ENCODE measurements at places on chromosomes 7 and 10. TPM values are rescaled to one million over a fixed set of nuclear protein-coding genes. Genes with fewer than 3 reads are reported as not detected.

- DNase-seq: no peak
Measured at GRCh38 chr7:93821463-93821862, 69.1 kb downstream of the TFPI2 start.

GRCh38 chr10:511101-511848 is 178.2 kb downstream of the DIP2C start:
- peak; percentile 94 for DNase-seq

- DNase-seq: no peak
Measured at GRCh38 chr7:24913801-24914464, 66.0 kb downstream of the OSBPL3 start.

- DNase-seq: no peak
Measured at GRCh38 chr7:82200601-82201000, 243.0 kb downstream of the CACNA2D1 start.

DNA sequence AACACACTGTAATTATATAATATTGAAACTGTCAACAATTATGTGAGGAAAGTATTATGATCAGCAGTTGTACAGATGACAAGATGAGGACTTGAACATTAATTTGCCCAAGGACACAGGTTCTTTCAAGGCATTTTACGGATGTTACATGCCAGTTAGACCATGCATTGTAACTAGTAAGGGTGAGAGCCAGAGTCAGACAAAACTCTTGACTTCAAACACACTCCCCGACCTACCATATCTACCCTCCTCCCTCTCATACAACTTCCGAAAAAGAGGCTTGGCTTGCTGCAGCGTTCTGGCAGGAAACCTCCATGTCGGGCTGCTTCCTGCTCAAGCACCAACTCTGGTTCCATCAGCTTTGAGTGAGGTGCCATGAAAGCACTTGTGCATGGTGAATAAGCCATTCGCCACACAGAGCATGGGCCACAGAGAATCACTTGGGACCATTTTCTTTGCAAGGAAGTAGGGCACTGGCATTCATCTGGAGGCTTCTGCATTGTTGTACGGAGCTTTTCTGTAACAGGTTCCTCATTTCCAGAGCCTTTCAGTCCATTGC is 53.2 kb downstream of the FOXI2 start:
- no peak for DNase-seq

DNAJC2 gene
- total RNA-seq: 34.4 TPM

APBB1IP gene
- total RNA-seq: not detected

TMEM184A gene
- 2.8 TPM for total RNA-seq

DNA sequence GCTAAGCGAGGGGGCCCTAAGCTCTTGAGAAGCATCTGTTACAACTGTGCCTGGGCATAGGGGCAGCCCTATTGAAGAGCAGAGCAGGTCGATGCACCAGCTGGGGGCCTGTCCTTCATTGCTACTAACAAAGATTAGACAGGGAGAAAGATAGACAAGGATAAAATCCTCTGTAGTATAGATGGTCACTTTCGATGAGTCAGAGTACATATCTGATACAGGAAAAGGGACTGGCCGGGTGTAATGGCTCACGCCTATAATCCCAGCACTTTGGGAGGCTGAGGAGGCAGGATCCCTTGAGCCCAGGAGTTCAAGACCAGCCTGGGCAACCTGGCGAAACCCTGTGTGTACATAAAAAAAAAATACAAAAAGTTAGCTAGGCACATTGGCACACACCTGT is 13.6 kb downstream of the OPTN start:
- no peak for DNase-seq

GRCh38 chr10:132115732-132116131 is 50.0 kb downstream of the JAKMIP3 start:
- peak; percentile 34 for DNase-seq

- peak; percentile 55 for DNase-seq
Measured at GRCh38 chr10:116748041-116748440, 5.7 kb upstream of the HSPA12A start.

- no peak for DNase-seq
Measured at GRCh38 chr7:50957431-50957830, 174.7 kb upstream of the GRB10 start.

- no peak for DNase-seq
Measured at GRCh38 chr7:133165001-133165400, 83.1 kb upstream of the CHCHD3 start.

ACTR3C gene
- 0.32 TPM for total RNA-seq

UPK3BL2 gene
- 1.9 TPM for total RNA-seq

CPA1 gene
- 6.5 TPM for total RNA-seq

DNA sequence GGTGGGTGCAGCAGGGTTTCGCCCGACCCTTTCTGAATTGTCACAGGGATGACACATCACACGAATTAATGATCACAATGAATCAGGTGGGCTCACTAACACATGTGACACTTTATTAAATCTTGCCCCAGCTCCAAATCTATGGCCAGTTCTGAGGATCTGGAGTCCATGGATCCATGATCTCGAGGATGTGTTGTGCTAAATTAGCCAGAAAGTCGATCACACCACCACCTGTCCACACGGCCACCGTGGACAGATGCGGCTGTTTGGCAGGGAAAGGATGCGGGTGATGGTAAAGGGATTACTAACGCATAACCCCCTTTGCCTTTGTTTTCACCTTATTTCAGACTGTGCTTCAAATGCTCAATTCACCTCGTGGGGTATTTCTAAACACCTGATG is 96.4 kb downstream of the COBL start:
- DNase-seq: no peak

DNA sequence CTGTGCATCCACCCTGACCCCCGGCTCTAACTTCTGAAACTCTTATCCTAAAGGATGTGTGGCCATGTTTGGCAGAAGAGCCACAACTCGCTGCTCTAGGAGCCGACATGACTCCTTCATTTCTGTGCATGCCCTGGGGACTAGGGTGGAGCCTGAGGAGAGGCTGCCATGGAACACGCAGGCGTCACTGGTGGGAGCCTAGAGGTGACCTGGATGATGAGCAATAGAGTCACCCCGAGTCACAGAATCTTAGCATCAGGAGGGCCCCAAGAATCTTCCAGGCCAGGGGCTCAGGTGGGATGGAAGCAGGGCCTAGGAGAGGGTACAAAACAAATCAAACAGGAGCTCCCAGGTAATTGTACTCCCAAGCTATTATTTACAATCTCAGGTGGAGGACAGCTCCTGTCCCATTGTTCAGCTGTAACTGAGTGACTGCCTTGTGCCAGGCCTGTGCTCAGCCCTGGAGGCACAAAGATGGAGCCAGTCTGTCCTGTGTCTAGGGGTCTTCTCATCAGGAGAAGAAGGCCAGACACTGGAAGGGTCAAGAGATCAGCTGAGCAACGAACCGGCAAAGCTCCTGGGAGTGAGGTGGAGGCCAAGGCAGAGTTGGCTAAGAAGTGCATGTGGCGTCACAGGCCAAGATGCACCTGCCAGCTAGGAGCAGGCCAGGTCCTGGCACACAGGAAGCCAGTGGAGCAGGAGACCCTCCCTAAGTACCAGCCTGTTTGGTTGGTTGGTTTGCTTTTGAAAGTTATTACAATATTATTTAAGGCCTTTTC is 5.8 kb upstream of the ZNF22 start:
- DNase-seq: peak; percentile 24

DNA sequence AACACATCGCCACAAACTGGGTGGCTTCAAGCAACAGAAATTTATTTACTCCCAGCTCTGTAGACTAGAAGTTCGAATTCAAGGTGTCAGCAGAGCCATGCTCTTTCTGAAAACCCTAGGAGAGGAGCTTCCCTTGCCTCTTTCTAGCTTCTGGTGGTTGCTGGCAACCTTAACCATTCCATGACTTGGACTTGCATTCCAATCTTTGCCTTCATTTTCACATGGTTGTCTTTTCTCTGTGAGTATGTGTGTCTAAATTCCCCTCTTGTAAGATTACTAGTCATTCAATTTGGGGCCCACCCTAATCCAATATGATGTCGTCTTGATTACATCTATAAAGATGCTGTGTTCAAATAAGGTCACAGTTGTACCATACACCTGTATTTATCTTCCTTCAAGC is 65.9 kb upstream of the PRKG1 start:
- DNase-seq: no peak

GPR37 gene
- 0.62 TPM for total RNA-seq

DNA sequence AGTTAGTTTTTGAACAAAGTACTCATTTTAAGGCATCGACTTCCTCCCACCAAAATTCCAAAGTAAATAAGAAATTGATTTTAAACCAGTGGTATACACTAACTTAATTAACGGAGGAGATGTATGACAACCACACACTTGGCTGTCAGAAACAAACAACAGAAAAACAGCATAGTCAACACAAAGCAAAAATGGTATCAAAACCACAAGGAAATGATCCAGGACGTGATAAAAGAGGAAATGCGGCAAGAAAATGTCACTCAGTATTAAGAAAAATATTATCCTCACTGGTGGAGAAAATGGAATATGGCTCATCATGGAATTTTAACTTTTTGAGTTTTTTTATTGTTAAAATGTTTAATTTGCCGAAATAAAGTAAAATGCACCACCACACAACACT is 17.5 kb downstream of the KIAA1549 start:
- no peak for DNase-seq

DNA sequence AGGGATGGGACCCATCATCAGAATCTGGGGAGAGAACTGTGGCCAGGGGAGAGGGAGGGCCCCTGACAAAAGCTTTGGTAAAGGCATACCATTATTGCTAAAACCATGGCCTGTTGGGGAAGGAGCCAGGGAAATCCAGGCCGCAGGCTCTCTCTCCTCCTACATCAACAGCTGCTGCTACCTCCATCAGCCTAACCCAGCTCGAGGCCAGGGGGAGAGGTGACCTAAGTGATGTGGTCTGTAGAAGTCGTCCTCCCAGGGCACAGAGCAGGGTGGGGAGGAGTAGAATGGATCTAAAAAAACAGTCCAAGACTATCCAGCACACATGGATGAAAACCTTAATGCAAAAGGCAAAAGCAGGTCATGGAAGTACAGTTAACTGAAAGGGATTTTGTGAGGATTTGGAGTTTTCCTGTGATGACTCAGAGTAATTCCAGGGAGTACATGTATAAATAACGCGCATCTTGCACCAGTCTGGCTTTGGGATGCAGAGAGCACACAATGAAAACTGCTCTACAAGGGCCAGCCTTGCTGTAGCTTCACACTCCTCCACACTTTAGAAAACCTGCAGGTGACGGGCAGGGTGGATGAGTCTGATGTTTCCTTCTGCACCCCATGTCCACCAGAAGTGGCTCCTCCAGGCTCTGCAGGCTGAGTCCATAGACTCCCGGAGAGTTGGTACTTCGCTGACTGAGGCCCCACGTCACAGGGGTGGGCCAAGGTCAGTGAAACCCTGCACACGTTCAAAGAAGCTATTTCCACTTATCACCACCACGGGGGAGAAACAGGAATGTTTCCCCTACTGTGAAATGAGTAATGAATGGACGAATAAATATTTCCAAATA is 38.5 kb upstream of the MSMB start:
- DNase-seq: no peak

- no peak for DNase-seq
Measured at GRCh38 chr7:12315049-12315448, 88.6 kb downstream of the VWDE start.

DNA sequence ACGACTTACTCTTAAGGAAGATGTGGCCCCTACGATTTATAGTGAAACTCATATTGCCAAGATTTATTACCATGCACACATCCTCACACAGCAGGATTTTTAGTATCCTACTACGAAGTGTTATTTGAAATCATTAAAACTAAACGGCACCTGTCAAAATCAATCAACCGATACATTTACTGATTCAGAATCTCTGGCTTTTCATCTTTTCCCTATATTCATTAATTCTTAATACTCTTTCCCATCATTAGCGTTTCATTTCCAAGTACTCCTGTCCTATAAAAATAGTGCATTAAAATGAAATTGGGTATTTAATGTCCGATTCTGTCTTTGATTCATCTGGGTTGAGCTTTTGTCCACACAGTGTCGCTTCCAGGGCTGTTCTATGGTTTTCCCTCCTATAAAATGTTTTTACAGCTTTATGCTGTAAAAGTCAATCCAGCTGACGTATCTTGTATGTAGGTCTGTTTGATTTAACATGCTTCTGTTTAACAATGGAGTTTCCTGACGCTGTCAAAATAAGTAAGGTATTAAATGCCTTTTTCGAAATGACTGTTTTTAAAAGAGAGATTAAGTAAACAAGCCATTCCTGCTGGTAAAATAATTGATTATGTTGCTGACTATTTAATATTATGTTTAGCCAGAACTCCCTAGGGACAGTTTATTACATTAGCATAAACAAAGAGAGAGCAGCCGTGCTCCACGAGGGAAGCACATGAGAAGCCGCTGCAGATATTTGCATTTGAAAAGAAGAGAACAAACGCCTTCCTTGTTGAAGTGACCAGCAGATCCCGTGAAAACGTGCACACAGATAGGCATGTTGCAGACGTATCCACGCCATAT is 22.3 kb upstream of the SFMBT2 start:
- DNase-seq: no peak

RBP3 gene
- total RNA-seq: not detected

GRCh38 chr10:14173706-14174594 is 156.8 kb downstream of the FRMD4A start:
- DNase-seq: peak; percentile 47

TSPAN33 gene
- 153 TPM for total RNA-seq

GRCh38 chr10:91198781-91199180 is 21.7 kb upstream of the PCGF5 start:
- DNase-seq: peak; percentile 47

DNA sequence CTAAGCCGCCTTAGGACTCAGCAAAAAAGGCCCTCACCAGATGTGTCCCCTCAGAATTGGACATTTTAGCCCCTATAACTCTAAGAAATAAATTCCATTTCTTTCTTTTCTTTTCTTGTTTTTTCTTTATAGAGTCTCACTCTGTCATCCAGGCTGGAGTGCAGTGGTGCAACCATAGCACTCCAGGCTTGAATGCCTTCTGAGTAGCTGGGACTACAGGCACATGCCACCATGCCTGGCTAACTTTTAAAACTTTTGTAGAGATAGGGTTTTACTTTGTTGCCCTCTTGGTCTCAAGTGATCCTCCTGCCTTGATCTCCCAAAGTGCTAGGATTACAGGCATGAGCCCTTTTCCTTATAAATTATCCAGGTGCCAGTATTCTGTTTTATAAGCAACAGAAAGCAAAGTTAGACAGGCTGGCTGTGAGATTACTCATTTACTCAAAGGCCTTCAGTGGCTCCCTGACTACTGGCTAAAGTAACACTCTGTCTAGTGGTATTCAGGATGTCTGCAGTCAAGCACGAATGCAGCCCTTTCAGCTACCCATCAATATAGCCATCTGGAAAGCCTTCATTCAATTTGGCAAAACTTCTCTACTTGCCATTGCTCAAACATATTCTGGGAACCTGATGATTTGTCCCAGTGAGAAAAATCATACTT is 128.6 kb downstream of the ICA1 start:
- no peak for DNase-seq

DNA sequence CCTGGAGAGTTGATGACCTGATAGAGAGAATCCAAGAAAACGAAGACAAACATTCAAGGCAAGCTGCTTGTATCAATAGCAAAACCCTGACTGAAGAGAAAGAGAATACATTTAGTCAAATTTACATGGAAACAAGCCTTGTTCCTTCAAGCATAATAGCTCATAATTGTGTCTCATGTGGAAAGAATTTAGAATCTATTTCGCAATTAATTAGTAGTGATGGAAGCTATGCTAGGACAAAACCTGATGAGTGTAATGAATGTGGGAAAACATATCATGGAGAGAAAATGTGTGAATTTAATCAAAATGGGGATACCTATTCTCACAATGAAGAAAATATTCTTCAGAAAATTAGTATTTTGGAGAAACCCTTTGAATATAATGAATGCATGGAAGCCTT is 18.0 kb downstream of the RBAK start:
- no peak for DNase-seq

Measured in myocyte (in vitro differentiated cells).